ENCODE measurements at places on chromosomes 3 and 15.

DNA sequence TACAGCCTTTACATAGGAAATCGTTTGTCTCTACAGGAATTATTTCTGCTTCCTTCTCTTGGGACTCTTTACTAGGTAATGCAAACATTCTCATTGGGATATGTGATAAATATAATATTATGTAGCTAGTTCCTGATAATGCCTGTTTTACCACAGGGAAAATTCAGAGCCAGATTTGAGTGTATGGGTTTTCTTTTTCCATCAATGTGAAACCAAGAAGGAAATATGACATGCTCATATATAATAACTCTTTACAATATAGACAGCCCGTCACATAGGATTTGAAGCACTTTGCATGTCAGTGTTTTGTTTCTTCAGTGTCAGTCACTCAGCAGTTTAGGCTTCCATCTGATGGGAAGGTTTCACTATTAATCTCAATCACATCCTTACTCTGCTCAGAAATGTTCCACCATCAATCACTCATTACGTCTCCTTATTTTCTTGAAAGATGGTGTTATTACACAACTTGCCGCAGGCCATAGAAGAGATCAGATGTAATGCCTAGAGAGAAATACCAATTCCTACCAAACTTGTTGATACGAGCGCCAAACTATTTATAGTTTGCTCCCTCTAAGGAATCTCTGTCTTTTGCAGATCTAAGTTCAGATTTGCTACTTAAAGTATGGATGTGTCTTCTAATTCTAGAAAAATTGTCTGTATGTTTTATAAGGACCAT lies 314.8 kb downstream of the DIPK2A start:
- no peak for DNase-seq

DNA sequence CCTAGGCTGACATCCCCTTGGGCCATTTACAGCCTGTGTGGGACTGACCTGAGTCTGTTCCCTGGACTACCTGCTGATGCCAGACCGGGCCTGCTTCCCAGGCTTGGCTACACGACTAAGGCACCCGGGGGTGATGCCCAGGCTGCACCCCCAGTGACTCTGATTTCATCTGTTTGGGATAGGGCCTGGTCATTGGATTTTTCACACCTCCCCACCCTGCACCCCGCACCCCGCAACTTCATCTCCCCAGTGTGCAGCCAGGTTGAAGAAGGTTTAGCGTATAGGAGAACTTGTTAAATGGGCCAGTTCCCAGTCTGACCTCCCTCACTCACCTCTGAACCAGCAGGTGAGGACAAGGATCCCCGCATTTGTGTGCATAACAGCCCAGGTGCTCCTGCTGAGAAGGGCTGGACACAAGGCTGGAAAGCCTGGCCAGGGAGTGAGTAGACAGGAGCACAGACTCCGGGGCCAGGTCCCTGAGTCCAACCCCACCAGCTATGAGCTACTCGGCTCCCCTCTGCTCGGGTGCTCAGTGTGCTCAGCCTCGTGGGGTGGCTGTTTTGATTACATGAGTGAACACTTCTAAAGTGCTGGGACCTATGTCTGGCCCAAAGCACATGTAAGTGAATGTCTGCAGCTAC lies 18.5 kb downstream of the SLC6A20 start:
- no peak for DNase-seq

GRCh38 chr15:66070220-66070934 lies 183.2 kb downstream of the MEGF11 start:
- no peak for DNase-seq

DNA sequence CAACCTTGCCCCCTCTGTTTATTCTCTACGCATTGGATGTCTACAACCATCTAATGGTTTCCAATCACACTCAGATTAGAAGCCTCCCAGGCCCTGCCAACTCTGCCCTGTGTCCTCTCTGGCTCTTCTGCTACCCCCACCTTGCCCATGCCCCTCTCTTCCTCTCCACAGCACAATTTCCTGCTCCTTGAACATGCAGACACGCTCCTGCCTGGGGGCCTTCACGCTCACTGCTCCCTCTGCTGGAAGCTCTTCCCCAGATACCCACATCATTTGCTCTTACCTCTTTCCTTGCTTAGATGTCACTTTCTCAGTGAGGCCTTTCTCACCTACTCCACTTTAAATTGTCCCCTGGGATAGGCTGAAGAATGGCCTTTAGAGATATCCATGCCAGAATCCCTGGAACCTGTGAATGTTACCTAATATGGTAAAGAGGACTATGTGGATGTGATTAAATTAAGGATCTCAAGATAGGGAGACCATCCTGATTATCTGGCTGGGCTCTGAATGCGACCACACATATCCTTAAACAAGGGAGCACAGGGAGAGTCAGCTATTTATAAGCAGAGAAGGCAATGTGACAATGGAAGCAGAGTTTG lies 9.9 kb downstream of the KY start:
- no peak for DNase-seq

DNA sequence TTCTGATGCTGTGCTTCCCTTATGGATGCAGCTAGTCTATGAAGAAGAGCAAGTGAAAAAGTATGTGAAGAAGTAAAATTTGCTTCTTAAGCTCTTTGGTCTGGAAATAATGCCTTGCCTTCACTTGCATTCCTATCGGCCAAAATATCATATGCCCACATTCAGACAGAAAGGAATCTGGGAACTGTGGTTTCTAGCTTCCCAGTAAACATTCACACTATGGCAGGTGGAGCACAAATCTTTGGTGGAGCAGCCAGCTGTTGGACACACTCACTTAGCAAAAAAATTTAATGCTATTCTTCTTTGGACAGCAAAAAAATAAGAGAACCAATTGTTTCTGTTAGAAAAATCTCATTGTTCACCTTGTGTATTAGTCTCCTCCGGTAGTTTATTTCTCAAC lies 12.3 kb upstream of the COL6A6 start:
- no peak for DNase-seq

All from activated CD4-positive, alpha-beta T cell treated with anti-CD3 and anti-CD28 coated beads, Interleukin-2, amount 50 U/mL, for 4 hours (primary cell).